ENCODE measurements at places on chromosomes 7 and 10. TPM values are rescaled to one million over a fixed set of nuclear protein-coding genes. Genes with fewer than 3 reads are reported as not detected.

DNA sequence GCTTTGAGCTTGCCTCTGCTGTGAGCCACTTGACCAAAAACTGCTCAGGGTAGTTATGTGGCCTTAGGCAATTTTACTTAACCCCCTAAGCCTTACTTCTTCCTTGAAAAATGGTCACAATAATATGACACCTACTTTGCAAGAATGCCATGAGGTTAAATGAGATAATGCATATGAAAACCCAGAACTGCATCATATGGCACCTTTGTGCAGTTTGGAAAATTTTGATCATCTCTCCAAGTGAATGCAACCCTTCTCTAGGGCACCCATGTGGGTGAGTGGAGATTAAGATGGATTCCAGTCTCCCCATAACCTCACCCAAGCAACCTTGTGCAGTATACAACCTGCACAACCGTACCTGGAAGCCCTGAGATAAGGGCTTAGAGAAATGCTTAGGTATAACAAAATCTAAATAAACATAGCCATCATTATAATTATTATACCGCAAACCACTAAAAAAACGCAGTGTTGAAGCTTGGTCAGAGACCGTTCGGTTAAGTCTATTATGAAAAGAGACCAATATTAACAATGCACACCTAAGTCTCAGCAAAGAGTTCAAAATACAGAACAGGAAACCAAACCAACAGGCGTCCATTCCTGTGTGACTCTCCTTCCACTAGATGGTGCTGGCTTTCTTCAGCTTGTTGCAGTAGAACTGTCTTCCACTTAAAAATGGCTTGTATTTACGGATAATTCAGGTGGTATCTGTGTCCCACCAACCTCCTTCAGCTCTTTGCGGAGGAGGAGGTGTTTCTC lies 21.0 kb upstream of the ASB15 start:
- no peak for DNase-seq

DNA sequence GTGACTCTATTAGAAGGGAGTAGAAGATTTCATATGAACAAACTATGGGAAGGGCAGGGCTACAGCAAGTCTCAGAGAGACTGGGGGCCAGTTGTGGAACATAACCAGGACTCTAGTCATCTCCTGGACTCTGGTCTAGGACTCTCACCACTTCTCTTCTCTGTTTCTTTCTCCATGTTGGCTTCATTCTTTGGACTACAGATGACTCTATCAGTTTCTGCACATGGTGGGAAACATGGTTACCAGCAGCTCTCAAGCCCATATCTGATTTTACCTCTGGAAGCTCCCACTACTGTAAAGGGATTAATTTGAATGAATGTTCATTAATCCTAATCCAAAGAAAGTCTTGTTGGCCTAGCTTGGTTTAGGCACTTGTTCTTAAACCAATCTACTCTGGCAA lies 84.7 kb downstream of the LRGUK start:
- DNase-seq: no peak

Gene TDRD1
- total RNA-seq: not detected

DNA sequence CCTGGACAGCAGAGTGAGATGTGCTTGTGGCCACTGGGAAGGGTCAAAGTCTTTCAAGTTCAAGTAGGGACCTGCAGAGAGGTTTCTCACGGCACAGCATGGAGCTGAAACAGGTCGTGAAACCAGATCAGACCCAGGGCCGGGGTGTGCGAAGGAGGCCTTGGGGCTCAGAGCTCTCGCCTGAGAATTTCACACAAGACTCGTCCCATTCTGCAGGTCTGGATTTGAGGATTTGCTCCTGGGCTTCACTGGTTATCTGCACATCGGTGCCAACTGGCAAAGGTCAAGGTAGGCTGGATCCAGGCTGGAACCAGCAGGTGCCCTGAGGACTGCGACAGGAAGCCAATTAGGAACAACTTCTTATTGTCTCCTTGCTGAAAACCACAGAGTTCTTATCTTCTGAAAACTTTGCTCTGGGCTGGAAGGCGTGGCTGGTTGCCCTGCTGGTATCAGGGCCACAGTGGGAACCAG lies 24.0 kb upstream of the GTF2I start:
- no peak for DNase-seq

GRCh38 chr7:157662981-157663716 lies 326.3 kb downstream of the DNAJB6 start:
- no peak for DNase-seq

DNA sequence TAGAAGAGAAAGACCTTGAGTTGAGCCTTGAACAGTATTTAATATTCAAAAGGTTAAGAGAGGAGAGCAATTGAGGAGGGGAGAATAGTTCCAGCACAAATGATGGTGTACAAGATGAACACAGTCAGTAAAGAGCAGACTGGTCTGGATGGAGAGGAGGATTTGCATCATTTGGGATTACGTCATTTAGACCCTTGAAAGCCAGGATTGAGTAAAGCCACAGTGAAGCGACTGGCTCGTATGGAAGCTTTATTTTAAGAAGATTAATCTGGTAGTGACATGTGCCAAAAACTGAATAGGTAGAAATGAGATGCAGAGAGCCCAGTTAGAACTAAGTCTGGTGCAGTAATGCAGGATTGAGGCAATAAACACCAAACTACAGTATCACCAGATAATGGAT lies 52.6 kb downstream of the TRUB1 start:
- DNase-seq: no peak

DNA sequence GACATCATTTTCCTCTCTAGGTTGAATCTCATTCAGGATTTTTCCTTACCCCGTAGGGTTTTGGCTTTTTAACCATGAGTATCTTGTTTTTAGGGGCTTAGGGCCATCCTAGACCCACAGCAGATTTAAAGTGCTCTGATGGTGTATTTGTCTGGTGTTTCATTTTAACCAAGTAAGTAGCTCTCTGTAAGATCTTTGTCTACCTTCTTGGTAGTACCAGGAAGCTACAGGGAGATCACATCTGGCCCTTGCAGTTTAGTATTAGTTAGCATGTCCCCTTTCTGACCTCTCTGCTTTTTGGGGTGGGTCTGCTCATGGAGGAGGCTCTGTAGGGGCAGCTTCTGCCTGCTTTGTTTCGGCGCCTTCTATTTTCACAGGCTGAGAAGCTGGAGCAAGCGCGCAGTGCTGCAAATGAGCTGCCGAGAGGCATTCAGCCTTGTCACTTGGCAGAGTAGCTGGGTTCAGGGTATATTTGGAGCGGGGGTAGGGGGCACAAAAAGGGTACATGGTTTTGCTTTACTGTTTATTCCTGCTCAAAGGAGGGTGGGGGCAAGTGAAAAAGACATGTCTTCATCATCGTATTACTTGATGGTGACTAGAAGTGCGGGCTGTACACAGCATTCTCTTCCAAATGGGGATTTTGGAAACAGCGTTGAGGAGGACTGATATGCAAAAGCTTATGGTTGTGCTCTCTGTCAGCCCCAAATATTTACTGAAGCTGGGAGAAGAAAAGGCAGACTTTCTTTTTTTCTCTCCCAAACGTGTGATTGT lies 146.3 kb downstream of the CELF2 start:
- DNase-seq: no peak

GRCh38 chr7:127736511-127736910 lies 84.5 kb downstream of the SND1 start:
- DNase-seq: no peak

Gene IDE
- 25.7 TPM for total RNA-seq

Gene MMRN2
- total RNA-seq: 0.08 TPM

Gene GRM3
- not detected for total RNA-seq

- DNase-seq: no peak
These were observed 3.0 kb downstream of the PIP4K2A start for GRCh38 chr10:22711373-22711772.

DNA sequence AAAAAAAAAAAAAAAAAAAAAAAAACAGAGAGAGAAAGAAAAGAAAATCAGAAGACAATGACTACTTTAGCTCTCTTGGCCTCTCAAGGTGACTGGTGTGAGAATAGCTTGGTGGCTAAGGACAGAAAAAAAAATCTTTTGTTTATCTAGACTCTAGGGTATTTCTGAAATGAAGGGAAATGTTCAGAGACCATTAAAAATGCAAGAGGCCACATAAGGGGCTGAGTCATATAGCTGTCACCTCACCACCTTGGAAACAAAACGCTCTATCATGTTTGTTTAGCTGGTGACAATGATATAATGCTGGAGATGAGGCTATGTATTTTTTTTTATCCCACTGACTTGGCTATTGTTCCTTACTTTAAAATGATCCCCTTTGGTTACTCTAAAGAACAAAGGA lies 287.0 kb upstream of the CDC14C start:
- peak; percentile 25 for DNase-seq

Gene CUBN
- 1.3 TPM for total RNA-seq

GRCh38 chr7:55071411-55072175 lies 52.8 kb downstream of the EGFR start:
- no peak for DNase-seq

GRCh38 chr10:84755311-84755710 lies 426.9 kb downstream of the CCSER2 start:
- no peak for DNase-seq

Gene NUB1
- total RNA-seq: 60.2 TPM

- DNase-seq: peak; percentile 53
These were observed at the start of gene HDAC9 for GRCh38 chr7:18495412-18496340. TSS of gene HDAC9 (plus strand) at chr7:18495749. CDS start at chr7:18496303, 554 bp downstream.

Gene POU6F2
- 0.04 TPM for total RNA-seq

Gene PGAM2
- total RNA-seq: not detected
